ENCODE measurements at places on chromosomes 7 and 10.

- DNase-seq, result no peak
Measured at GRCh38 chr7:133124974-133125373, 43.1 kb upstream of the CHCHD3 start.

GRCh38 chr7:127900141-127900540, 131.1 kb downstream of the LRRC4 start:
- DNase-seq, result no peak

- DNase-seq, result no peak
Measured at GRCh38 chr10:67618116-67618515, 77.9 kb downstream of the CTNNA3 start.

- no peak for DNase-seq
Measured at GRCh38 chr10:119449760-119450461, 92.6 kb downstream of the RGS10 start.

DNA sequence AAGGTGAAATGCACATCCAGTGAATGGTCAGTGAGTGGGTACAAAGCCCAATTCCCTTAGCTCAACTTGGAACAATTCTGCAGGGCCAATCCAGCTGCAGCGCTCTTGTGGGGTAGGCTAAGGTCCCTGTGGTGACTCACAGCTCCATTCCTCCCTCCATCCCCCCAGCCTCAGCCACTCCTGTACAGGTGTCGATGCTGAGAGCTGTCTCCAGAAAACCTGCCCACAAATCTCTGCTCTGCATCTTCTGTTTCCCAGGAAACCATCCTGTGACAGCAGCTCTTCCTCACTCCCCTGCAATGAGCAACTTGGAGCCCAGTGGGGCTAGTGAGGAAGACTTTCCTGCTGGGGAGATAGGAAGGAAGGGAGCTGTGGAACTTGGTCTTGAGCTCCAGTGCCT, 244.7 kb upstream of the GPR26 start:
- DNase-seq, result no peak

All from H7 (cell line).